ENCODE measurements at places on chromosomes 12 and 14.

- peak; percentile 83 for DNase-seq
These were observed 49.0 kb upstream of the MSRB3 start for GRCh38 chr12:65229441-65229840.

- no peak for DNase-seq
These were observed 6.8 kb upstream of the LRIG3 start for GRCh38 chr12:58927120-58927519.

GRCh38 chr14:53011053-53011462, 60.2 kb upstream of the FERMT2 start:
- DNase-seq, result peak; percentile 100

DNA sequence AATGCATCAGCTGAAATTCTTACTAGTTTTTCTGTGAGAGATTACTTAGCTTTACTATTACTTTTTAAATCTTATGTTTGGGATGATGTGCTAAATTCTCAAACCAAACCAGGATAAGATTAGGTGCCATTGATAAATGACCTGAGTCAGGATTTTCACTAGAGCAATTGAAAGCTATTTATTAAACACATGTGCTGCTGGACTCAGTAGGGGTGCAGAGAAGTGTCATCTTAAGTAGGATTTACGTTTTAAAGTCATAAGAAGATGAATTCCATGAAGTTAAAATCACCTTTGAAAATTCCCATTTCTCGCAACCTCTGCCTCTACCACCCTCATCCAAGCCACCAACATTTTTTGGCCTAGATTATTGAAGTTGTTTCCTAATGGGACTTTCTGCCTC, 8.8 kb downstream of the TMEM263 start:
- no peak for DNase-seq

DNA sequence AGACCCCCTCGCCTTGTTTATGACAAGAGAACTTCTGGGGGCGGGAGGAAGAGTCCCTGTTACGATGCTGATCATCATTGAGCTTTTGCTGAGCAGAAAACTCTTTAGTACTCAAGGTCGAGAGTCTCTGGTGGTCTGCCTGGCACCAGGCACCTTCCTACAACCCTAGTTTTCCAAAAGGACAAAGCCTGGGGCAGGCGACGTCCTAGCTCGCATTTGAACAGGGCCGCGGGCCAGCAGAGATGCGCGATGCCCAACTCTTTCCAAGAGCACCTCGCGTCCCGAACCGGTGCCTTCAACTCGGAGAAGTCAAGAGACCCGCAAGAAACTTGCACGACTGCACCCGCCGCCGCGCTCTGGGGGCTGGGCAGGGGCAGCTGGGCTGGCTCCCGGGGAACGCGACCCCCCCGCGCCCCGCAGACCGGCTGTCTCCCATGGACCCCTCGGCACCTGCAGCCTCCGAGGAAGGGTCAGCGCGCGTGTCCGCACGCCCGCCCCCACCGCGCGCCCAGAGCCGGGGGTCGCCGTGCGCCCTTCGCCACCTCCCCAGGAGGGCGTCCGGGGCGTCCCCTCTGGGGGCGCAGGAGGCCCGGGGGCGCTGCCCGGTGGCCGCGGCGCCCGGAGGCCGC, 377 bp upstream of the BCL7A start:
- DNase-seq, result peak; percentile 45

DNA sequence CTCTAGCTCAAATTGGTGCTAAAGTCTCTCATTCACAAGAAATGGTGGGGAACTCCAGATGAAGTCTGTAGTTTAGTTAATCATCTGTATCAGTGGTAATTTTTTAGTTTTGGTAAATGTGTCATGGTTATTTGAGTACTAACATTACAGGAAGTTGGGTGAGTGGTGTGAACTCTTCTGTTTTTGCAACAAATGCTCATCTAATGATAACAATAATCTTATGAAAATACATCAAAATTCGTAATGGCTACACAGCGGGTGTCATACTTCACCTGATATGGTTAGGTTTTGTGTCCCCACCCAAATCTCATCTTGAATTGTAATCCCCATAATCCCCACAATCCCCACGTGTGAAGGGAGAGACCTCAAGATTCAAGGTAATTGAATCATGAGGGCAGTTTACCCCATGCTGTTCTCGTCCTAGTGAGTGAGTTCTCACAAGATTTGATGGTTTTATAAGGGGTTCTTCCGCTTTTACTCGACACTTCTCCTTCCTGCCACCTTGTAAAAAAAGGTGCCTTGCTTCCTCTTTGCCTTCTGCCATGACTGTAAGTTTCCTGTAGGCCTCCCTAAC, 209.3 kb upstream of the FOXN3 start:
- no peak for DNase-seq

- DNase-seq, result peak; percentile 69
These were observed 1.6 kb upstream of the INF2 start for GRCh38 chr14:104687601-104688504.

Data from EL (cell line).